ENCODE measurements at places on chromosomes 12 and 14. TPM values are rescaled to one million over a fixed set of nuclear protein-coding genes. Genes with fewer than 3 reads are reported as not detected.

Gene PLBD2
- total RNA-seq: 19.4 TPM

Gene ZFYVE1
- 16.4 TPM for total RNA-seq

Gene SPATS2
- total RNA-seq: 51.9 TPM

Gene SLC8A3
- 70.4 TPM for total RNA-seq

Gene KLRG1
- total RNA-seq: 9.0 TPM

Gene LMNTD1
- 4.6 TPM for total RNA-seq

Gene PRB4
- not detected for total RNA-seq

Gene CAPZA3
- not detected for total RNA-seq

Gene NPFF
- total RNA-seq: 1.2 TPM

Gene SMOC1
- 33.7 TPM for total RNA-seq

Gene HAL
- total RNA-seq: under 0.01 TPM

Gene RNASE3
- not detected for total RNA-seq

Gene ALDH2
- total RNA-seq: 24.7 TPM

Gene TMEM119
- 2.8 TPM for total RNA-seq

Gene TC2N
- total RNA-seq: 25.1 TPM

Gene PLEKHH1
- total RNA-seq: 11.3 TPM

Gene YLPM1
- 89.7 TPM for total RNA-seq

Gene GNG2
- 424 TPM for total RNA-seq

Gene ACYP1
- total RNA-seq: 49.4 TPM

Gene ACOT6
- not detected for total RNA-seq

Gene LRTM2
- 11.3 TPM for total RNA-seq

Gene CCDC92
- 27.0 TPM for total RNA-seq

Gene FITM1
- not detected for total RNA-seq

Gene APOF
- not detected for total RNA-seq

Gene MANSC4
- total RNA-seq: not detected

Gene SNX6
- total RNA-seq: 94.1 TPM

Gene UBR7
- 50.7 TPM for total RNA-seq

Gene SDSL
- total RNA-seq: 5.1 TPM

Gene HOXC9
- total RNA-seq: not detected

Gene KRT6C
- total RNA-seq: not detected

Gene MAP4K5
- total RNA-seq: 73.4 TPM

Gene FAM90A1
- total RNA-seq: not detected

Gene TMEM106C
- 92.5 TPM for total RNA-seq

Gene ZNF10
- 36.0 TPM for total RNA-seq

Gene RERGL
- 1.8 TPM for total RNA-seq

Gene DTD2
- 55.8 TPM for total RNA-seq

Gene KCNJ8
- total RNA-seq: 7.2 TPM

Gene TAS2R42
- total RNA-seq: not detected

Gene MYH6
- total RNA-seq: under 0.01 TPM

Gene SUDS3
- total RNA-seq: 71.5 TPM

Gene HPD
- total RNA-seq: not detected

All from diencephalon (tissue), 1 donor.